ENCODE measurements at places on chromosomes 7 and 10. TPM values are rescaled to one million over a fixed set of nuclear protein-coding genes. Genes with fewer than 3 reads are reported as not detected.

ZC3HAV1L gene
- total RNA-seq: 13.1 TPM

LDB3 gene
- not detected for total RNA-seq

CPA1 gene
- total RNA-seq: not detected

HACD1 gene
- 17.8 TPM for total RNA-seq

SPDYE11 gene
- total RNA-seq: not detected

PPP1R9A gene
- 0.42 TPM for total RNA-seq

ANLN gene
- 90.5 TPM for total RNA-seq
